Stimulated activated CD8-positive, alpha-beta memory T cell treated with anti-CD3 and anti-CD28 coated beads, Interleukin-7, amount 100 ng/mL, for 24 hours (primary cell): ENCODE measurements at places on chromosomes 11 and 22.
A peak's percentile ranks its signal among the peaks of the same experiment; 100 is the strongest.

- DNase-seq, result no peak
Measured at GRCh38 chr11:16335236-16335962, 20.9 kb downstream of the SOX6 start.

DNA sequence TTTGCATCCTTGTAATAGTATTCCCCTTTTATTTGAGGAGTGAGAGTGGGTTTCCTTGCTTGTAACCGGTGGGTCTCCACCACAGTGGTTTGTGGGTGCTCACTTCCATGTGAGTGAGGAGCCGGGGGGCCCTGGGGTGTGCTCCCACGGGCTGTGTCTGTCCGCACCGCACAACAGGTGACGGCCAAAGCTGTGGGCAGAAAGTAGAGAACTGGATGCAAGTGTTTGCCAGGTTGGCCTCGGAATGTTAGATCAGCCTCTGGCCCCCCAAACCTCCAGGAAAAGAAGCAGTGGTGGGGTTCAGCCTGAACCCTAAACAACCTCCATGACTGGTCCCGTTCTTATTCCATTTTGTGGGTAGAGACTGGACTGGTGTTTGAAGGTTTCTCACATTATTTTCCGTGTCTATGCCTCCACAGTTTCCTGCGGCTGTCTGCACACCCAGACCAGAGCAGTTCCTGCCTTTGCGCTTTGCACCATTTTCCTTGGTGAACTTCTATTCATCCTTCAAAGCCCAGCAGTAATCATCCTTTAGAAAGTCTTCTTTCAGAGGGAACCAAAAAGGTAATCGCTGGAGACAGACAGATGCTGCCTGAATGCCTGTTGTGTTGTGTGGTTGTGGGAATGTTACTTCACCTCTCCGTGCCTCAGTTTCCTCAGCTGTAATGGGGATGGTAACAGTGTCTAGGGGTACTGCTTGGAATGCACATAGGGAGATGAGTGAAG, 77.2 kb downstream of the MYEOV start:
- no peak for DNase-seq

DNA sequence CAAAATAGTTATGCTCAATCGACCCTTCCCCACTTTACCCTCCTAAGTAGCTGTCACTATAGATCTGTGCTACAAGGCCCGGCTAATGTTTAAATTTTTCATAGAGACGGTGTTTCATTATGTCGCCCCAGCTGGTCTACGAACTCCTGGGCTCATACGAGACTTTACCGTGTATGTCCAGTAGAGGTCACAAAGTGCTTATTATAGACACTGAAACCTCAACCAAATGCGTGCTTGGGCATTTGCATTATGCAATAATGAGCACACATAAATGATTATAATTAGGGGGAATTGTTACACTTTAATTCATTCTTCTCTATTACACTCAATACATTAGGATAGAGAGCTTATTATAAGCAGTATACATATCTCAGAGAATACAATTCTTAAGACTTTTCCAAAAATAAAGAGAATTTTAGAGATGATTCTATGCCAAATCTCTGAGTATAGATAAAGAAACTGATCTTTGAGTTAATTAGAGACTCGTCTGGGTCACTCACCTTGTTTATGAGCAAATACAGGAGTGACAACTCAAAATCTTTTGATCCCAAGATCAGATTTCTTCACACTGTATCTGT, 12.5 kb upstream of the MRPL16 start:
- DNase-seq, result no peak

- DNase-seq, result no peak
Measured at GRCh38 chr11:3208272-3208671, 10.3 kb downstream of the MRGPRG start.

GRCh38 chr11:107783121-107783520, 71.3 kb upstream of the SLN start:
- DNase-seq, result no peak

- no peak for DNase-seq
Measured at GRCh38 chr11:134577751-134578395, 165.8 kb upstream of the B3GAT1 start.

DNA sequence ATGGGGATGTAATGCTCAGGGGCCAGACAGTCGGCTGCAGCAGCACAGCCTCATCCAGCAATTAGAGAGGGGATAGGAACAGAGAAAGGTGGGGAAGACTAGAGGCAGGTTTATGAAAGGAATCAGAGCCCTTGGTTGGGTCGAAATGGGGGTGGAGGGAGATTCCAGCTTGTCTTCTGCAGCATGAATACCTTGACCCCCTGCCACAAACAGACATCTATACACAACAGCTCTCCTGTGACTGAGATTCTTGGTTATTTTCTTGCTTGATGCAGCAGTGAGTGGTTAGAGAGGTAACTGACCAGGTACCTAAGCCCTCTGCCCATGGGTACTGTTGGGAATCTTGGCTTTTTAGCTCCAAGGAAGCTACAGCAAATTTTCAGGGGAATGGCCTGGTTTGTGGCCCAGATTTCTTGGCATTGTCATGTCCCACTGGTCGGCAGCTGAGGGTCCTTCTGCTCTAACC, at the start of gene TRIM49D1:
TRIM49D1 (minus strand) TSS at position 51 of the 466 bp plus-strand sequence. CDS start 4,535 bp downstream, outside the sequence.
- DNase-seq, result no peak

DNA sequence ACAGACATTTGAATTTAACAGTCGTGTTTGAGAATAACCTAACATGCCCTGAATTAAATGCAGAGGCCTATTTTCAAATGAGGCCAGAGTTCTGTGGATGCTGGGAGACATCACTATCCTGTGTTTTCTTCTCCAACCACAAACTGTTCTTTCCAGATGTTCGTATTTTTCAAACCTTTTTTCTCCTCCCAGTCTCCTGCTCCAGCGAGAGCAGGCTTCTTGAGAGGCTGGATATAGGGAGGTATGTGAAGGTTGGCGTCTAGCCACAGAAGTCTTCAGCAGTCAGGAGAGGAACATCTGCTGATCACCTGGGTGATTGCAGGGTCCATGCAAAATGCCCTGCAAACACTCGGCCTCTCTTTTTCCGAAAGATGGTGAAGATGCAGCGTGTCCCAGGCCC, 126.3 kb downstream of the C11orf91 start:
- DNase-seq, result no peak

- DNase-seq, result no peak
Measured at GRCh38 chr11:72754149-72754543, 1.9 kb upstream of the ARAP1 start.

GRCh38 chr11:103902994-103903393, 133.4 kb upstream of the DDI1 start:
- no peak for DNase-seq

GRCh38 chr22:41846268-41846987, 13.5 kb downstream of the SREBF2 start:
- no peak for DNase-seq

GRCh38 chr11:65225279-65226102, 36.3 kb upstream of the POLA2 start:
- peak; percentile 33 for DNase-seq

GRCh38 chr22:45131749-45132148, 32.0 kb upstream of the NUP50 start:
- DNase-seq, result no peak

- DNase-seq, result no peak
Measured at GRCh38 chr11:55732936-55733335, 40.3 kb upstream of the OR5D13 start.

GRCh38 chr11:11251394-11251970, 101.6 kb downstream of the CSNK2A3 start:
- no peak for DNase-seq

- no peak for DNase-seq
Measured at GRCh38 chr11:134124660-134125451, 56.0 kb downstream of the JAM3 start.

DNA sequence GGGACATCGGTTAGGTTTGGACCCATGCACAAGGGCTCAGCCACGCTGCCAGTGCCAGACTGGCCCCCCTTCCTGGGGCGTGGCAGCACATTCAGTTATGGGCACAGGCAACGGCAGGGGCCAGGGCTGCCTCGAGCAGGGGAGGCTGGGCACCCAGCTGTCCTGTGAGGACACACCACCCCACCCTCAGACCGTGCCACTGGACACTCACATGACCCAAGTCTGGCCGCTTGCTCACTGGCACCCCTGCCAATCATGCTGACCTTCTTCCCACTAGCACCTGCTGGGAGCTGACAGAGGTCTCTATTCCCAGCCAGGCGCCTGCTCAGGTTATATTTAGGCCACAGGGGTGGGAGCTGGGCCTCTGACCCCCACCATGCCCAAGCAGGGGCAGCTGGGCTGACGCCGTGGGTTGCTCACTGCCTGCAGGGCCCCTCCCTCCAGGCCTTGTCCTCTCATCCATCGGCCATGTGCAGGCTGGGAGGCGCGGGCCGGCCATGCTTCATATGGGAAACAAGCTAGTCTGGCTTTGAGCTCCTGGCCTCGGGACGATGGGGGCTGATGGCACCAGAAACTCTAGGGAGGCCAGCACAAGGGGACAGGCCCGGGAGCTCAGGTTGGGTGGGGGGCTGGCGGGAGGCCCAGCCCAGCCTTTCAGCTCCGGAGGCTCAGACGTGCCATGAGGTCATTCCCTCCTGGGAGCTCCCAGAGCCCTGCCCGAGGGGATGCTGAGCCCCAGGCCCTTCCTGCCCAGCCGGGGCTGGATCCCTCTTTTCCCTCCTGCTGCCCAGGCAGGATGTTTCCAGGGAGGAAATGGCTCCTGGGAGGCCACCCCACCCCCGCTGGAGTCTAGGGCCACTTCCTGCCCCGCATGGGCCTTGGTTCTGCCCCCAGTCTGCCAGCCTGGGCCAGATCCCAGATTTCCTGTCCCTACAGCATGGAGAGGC, 15.2 kb upstream of the TBX1 start:
- no peak for DNase-seq

GRCh38 chr22:22061085-22062077, 78.8 kb upstream of the TOP3B start:
- DNase-seq, result no peak
